ENCODE measurements at places on chromosomes 13 and 19.

- DNase-seq: no peak
Measured at GRCh38 chr19:45670670-45671453, 2.8 kb downstream of the GIPR start.

DNA sequence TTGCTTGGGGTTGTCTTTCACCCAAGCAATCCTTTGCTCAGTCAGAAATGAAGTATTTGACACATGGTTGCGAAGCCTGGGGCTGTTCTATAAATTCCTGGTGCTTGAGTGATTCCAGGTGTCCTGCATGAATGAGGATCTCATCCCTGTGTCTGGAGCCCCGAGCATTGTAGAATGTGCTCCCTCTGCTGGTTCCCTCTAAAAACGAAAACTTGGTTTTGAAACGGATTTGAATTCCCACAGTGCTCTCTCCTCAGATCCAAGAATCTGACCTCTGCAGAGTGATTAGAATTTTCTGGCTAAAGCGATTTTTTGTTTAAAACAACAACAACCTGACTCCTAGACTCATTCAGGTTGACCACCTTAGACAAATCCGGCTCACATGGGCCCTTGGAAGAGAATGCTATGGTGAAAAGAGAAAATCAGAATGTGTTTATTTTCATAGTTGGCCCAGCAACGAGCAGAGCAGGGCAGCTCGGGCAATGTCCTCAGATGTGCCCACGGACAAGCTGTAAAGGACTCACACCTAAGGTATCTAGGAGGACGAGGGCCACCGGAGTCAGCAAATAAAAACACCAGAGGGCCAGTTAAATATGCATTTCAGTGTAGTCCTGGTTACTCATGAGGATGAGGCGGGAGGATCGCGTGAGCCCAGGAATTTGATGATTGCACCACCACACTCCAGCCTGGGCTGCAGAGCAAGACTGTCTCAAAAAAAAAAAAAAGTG lies 8.7 kb upstream of the ATP12A start:
- DNase-seq: peak; percentile 76

DNA sequence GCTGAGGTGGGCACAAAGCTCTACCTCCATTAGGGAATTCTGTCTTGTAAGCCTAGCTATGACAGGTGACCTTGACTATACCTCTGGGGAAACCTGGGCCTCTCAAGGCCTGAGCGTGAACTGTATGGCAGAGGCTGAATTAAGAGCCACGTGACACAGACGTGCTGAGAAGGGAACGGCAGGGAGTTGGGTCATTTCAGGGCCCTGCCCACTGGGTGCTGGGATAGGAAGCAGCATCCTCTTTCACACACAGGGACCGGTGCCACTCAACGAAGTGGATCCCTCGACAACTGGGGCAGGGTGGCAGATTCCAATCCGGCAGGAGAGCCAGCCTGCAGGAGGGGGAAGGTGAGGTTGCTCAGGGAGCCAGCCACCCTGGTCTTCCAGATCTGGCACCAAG lies 9.2 kb downstream of the ASF1B start:
- no peak for DNase-seq

DNA sequence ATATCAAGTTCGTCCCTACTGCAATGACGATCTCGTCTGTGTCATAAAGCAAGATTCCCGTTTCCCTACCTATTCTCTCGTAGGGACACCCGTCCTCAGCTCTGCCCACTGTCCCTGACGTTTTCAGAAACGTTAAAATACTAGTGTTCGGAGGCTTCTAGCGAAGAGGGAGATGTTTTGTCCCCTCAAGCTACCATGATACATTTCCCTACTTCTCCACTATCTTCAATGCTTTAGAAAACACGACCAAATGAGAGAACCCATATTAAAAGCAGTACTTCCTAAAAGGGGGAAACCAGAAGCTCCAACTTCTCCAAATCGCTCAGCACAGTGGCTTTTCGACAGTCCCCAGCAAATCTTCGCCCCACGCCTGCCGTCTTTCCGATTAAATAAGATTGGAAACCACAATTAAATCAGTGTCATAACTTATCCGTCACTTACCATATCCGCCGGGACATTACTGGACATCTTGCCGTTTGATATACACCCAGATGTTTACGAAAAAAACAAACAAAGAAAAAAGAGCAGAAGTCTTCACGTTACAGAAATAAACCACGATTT lies 1.3 kb downstream of the UBL3 start:
- DNase-seq: peak; percentile 37

- no peak for DNase-seq
Measured at GRCh38 chr19:18363787-18364186, 22.2 kb upstream of the GDF15 start.

GRCh38 chr13:114259974-114260373 lies 21.4 kb upstream of the UPF3A start:
- DNase-seq: no peak

GRCh38 chr13:51959773-51960172 lies 51.5 kb downstream of the ATP7B start:
- no peak for DNase-seq

- no peak for DNase-seq
Measured at GRCh38 chr19:5605362-5605761, 17.2 kb downstream of the SAFB2 start.

DNA sequence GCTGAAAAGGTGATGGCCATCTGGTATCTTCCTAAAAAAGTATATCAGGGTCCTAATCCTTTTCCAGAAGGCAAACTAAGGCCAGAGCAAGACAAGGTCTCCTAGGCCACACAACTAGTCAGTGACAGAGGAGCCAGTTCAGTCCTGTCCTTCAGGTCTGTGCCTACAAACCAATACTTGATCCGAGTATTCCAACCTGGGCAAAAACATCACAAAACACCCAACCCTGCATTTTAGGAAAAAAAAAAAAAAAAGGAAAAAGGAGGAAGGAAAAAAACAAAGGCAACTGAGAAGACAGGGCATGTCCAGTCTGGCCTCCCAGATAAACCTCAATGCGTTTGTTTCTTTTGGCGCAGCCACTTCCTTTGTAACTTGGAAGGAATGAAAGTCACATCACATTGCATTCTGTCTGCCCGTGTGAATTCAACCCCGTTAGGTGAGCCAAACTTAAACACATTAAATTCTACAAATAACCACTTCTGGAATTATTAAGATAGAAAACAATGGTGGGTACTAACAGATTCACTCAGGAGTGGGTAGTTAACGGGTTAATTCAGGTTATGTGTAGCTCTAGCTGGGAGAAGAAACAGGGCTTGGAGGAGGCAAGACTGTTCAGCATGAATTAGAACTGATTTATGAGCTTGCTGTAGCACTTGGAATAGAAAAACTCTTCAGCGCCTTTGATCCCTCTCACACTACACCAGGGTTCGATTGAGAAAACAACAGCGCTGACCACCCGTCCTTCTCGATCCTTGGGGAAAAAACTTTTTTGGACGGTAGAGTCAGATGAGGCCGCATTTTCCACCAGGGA lies 43.0 kb upstream of the HNRNPA1L2 start:
- no peak for DNase-seq

DNA sequence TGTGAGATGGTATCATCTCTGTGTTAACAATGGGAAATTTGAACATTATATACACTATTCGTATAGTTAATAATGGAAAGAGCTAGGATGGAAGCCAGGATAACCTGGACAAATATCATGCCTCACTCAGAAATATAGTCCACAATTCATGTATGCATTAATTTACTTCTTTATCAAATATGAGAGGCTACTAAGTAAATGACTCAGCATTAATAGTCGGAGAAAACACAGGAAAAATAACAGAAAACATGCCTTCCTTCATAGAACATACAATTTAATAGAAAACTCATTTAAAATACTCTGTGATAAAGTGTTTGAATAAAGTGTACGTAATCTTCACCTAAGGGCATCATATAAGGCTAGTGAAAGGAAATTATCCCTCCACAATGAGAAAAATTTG lies 383.4 kb upstream of the SLITRK5 start:
- no peak for DNase-seq

- DNase-seq: no peak
Measured at GRCh38 chr13:34172048-34172447, 354.1 kb downstream of the RFC3 start.

- no peak for DNase-seq
Measured at GRCh38 chr13:111265701-111266035, 54.8 kb upstream of the TEX29 start.

DNA sequence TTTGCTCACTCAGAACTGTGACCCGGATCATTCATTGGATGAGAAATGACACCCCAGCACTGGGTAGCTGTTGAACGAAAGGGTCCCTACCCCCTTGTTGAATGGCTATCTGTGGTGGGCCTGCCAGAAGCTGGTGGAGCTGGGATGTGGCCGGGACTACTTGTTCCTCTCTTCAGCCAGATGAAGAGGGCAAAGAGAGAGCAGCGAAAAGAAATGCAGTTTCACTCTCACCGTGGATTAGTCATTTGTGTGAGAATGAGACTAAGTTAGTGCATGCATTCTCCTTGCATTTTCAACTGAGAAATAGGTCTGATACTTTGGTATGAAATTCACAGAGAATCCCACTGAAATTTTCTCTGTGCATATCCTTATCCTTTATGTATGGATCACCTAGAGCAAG lies 553.1 kb downstream of the IRS2 start:
- no peak for DNase-seq

GRCh38 chr13:88314496-88314895 lies 643.3 kb downstream of the SLITRK5 start:
- DNase-seq: no peak

- DNase-seq: no peak
Measured at GRCh38 chr13:43773602-43774001, 13.2 kb downstream of the ENOX1 start.

- DNase-seq: no peak
Measured at GRCh38 chr19:19591133-19591825, 27.2 kb downstream of the PBX4 start.

DNA sequence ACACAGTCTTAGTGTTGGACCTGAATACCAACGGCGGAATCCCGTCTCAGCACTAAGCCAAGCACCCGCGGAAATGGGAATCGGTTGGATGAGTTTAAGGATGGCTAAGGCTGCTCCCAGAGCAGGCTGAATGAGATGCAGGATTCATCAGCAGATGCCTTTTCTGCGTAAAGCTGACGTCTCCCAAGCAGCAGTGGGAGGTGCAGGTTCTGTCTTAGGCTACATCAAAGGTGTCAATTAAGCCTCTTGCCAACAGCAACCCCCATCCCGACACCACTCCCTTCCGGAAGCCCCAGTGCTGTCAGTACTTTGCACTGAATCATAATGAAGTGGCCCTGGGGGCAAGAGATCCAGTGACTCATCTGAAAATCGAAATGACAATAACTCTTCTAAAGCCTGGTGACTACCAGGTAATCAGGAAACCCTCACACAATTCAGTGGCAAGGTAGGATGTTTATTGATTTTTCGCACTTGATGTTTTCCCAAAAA lies 275.6 kb downstream of the DCLK1 start:
- no peak for DNase-seq

GRCh38 chr13:112688560-112689302 lies 1.1 kb upstream of the ATP11A start:
- no peak for DNase-seq

GRCh38 chr13:73777134-73777533 lies 357.1 kb downstream of the KLF12 start:
- no peak for DNase-seq

DNA sequence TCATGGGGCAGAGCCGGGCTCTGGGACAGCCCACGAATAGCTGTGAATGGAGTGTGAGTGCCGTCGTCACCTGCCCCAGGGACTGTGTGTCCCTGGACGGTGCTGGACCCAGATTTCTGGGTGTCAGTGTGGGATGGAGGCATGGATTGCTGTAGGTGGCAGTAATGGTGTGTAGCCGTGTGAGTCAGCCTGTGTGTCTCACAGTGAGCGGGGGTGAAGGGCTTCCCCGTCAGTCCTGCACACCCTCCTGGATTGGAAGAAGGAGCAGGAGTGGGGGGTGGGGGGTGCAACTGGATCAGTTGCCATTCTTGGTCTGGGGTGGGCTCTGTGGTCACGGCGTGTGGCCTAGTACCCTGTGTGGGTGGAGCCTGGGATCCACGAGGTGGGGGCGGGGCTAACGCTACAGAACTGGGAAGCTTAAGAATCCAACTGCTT lies 6.5 kb upstream of the LTBP4 start:
- no peak for DNase-seq

DNA sequence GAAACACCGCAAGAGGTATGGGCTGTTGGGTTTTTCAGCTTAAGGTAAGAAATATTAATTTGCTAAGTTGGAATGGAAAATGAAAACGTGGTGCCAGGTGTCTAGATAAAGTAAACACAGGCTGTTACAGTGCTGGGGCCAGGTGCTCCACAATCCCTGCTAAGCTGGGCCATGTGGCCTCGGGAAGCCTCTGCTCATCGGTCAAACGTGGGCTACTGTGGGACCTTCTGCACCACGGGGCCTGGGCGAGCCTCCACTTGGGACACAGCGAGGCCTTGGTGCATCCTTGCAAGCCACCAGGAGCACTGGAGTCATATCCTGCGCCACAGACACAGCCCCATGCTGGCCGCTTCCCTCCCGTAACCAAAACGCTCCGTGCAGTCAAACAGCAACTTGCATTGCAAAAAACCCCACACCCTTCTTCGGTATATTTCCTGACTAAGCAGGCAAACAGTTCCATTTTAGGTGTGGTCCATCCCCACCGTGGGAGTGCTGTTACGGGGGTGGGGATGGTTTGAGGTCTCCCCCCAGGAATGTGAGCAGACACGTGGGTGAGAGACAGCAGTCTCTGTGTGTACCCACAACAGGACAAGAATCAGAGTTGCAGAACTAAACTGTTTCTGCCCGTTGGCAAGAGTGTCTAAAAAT lies 96.3 kb upstream of the SOX1 start:
- DNase-seq: no peak

DNA sequence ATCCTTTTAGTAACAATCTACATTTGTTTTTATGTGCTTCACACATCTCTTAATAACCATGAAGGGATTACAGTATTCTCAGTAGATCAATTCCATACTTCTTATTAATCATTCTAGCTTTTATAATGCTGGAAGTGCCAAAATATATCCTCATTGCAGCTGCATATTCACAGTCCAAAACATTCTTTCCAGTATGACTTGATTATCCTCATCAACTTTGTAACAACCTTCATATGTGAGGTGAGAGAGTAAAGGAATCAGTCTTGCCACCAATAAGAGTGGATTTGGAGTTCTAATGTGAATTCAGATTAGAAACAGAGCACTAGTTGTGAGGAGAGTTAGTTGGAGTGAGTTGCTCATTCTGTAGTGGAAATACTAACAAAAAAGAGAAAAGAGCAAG lies 208.0 kb upstream of the SPRY2 start:
- DNase-seq: no peak
